Suppressor macrophage (primary cell): ENCODE measurements at places on chromosomes 3 and 15.
A peak's percentile ranks its signal among the peaks of the same experiment; 100 is the strongest.

- DNase-seq: peak; percentile 23
Observed at GRCh38 chr3:183775781-183776180, 49.6 kb downstream of the MAP6D1 start.

DNA sequence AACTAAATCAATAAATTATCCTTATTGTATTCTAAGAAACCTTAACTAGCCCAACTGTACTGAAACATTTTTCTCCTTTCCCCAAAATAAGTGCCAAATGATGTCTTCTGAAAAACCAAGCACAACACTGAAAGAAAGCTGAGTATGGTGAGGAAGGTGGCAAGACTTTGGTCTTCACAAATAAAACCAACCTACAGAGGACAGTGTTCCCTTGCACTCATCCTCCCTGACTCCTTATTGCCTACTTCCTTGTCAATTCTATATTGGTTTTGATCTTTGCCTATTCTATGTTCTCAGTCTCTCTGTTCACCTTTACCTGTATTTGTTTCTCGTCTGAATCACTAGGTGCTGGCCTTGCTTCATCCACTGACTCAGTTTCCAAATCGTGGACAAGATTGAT lies 490.1 kb upstream of the ZNF385D start:
- DNase-seq: no peak

- no peak for DNase-seq
Observed at GRCh38 chr3:128911911-128912310, 32.5 kb downstream of the ACAD9 start.

GRCh38 chr3:128426128-128426921 lies 40.4 kb downstream of the DNAJB8 start:
- peak; percentile 72 for DNase-seq

DNA sequence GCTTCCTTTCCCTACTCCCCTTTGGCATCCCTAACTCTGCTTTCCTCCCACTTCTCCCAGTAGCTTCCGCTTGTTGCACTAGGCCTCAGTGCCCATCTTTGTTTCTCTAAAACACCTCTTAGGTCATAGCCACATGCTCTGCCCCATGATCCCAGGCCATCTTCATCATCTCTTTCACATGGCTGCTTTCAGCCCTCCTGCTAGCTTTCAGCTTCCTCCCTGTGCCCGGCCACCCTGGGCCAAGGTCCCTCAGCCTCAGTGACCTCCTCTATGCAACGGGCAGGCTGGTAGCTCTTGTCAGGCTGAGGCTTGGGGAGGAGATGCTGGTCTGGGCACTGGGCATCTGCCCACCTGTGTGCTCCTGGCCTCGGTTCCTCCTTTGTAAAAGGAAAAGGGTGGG lies 2.3 kb downstream of the PLEKHO2 start:
- DNase-seq: peak; percentile 45

GRCh38 chr15:90306560-90306959 lies 41.1 kb downstream of the NGRN start:
- DNase-seq: peak; percentile 54

GRCh38 chr15:34718681-34719665 lies 35.8 kb downstream of the GJD2 start:
- no peak for DNase-seq

- DNase-seq: peak; percentile 48
Observed at GRCh38 chr3:172709774-172710663, 848 bp downstream of the NCEH1 start.

DNA sequence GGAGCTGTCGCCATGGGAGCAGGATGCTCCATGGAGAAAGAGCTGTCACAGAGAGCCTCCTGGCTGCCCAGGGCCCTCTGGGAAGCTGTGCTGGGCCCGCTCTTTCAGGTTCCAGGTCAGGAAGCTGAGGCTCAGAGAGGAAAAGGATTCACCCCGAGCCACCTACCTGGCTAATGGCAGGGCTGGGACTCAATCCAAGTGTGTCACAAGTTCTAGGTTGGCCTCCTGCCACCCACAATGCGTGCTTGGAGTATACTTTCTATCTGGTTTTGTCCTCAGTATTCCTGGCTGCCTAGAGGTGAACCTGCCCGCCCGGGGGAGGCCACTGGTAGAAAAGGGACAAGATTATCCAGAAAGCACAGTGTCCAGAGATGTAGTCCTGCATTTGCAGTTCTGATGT lies 23.6 kb downstream of the FAH start:
- no peak for DNase-seq

DNA sequence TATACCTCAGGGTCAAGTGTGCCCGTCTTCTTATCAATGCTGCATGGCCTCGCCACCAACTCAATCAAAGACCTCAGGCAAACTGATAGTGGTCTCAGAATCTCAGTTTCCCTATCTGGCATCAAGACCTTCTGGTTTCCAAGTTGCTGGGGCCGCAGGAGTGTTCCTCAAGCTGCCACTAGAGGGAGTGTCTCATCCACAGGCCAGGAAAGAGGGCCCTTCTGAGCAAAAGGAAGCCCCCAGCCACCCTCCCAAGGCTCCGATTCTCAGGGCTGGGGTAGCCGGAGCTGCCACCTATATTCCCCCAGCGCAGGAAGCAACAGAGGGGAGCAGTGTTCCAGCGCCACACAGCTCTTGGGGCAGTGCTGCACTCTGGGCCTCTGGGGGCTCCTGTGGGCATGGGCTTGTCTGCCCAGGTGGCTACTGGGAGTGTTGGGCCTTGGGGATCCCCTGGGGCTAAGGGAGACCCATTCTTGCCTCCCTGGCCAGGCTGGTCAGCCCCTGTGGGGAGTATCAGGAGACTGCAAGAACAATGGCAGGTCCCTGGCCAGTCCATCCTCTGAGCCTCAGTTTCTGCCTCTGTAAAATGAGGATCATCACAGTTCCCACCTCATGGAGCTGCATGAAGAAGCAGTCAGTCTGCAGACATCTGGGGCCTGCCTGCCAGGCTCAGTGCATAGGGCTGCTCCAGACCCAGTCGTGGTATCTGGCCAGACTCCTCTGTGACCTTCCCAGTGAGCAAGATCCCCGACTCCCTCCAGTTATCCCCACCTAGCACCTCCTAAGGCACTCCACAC lies 23.4 kb upstream of the SEC13 start:
- peak; percentile 58 for DNase-seq

DNA sequence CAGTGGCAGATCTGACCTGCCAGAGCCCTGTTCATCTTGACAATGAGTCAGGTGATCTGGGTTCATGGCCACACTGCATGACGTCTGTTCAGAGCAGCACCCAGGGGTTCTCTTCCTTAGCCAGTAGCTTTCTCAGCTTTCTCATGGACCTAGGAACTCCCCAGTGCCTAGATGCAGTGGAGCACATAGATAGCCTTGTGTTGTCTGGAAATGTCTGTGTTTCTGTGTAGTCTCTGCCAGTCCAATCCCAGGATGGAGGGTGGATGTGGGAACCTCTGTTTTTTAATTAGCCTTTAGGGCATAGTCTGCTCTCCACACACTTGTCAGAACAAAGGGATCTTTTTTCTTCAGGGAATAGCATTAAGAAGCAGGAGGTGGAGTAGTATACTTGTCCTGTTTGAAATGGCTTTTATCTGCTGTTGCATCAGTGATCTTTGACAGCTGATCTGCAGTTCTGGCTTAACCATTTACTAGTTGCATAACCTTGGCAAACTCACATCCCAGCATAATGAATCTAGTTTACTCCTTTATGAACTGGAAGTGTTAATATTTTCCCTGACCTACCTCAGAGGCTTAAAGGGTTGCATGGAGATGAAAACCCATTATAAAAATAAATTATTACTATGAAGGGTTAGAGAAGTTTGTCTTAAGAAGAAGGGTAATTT lies 16.1 kb upstream of the CACNA1D start:
- no peak for DNase-seq

DNA sequence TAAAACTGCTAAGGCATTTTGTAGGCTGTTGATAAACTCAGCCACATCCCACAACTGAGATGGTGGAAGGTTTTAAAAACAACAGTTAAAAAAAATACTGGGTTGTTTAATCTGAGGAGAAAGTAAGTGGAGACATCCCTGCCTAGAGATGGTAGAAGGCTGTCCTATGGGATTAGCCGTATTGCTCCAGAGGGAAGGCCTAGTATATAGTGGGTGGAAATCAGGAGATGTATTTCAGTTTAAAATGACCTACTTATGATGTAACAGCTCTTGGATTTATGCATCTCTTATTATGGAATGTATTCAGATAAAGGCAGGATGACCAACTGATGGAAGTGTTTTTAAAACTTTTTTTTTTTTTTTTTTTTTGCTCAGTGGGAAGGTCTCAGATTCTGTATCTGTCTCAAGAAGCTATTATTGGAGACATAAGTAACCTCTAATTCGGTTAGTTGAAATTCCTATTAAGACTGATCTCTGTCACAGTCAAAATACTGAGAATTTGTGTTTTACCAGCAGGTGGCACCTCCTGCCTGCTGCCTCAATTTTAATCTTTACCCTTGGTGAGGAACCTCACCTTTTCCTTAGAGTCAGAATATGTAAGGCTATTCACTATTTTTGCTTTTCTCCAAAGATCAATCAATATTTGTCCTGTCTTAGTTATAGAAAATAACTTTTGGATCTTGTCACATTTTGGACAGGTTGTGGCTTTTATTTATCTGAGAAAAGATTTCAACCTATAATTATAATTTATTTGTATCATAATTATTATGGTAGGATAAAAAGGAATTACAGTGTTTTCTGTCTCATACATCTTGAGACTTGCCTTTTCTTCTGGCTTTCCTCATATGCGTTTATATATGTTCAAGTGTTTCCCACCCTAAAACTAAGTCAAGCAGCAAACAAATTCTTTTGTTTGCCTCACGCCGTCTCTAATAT lies 63.0 kb downstream of the VPS8 start:
- DNase-seq: peak; percentile 2

GRCh38 chr15:72472992-72473610 lies 1.0 kb upstream of the ARIH1 start:
- DNase-seq: peak; percentile 28

DNA sequence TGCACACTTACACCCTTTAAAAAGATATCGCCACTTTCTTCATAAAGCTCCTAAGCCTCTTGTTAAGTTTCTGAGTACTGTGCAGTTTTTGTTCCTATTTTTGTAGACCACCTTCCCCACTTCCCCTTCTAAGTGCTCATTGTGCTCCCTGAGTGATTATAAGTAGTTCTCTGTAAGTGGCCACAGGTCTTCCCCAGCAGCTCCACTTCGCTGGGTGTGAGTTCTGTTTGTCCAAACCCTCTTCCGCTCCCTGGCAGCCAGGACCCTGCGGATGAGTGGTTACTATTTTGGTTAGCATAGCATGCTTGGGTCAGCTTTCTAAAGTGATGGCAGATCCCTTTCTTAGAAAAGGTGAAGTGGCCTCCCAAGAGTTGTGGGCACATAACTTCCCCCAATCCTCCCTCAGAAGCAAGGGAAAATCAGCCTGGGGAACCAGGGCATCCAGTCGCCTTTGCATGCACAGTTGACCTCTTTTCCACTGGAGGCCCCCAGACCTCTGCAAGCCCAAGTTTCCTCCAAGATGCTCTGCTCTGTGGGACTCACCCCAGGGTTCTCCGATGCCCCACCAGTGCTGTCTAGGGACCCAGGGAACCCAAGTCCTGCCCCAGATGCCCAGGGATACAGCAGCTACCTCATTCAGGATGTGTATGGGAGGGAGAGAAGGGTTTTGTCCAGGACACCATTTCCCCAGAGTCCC lies 69.6 kb downstream of the ATP10A start:
- peak; percentile 91 for DNase-seq

GRCh38 chr3:32969656-32970055 lies 18.2 kb downstream of the CCR4 start:
- DNase-seq: no peak

GRCh38 chr15:39180483-39180933 lies 400.4 kb upstream of the THBS1 start:
- DNase-seq: no peak

- no peak for DNase-seq
Observed at GRCh38 chr15:60551781-60552161, 72.8 kb upstream of the ICE2 start.

GRCh38 chr3:5822843-5823242 lies 635.3 kb downstream of the EDEM1 start:
- no peak for DNase-seq

DNA sequence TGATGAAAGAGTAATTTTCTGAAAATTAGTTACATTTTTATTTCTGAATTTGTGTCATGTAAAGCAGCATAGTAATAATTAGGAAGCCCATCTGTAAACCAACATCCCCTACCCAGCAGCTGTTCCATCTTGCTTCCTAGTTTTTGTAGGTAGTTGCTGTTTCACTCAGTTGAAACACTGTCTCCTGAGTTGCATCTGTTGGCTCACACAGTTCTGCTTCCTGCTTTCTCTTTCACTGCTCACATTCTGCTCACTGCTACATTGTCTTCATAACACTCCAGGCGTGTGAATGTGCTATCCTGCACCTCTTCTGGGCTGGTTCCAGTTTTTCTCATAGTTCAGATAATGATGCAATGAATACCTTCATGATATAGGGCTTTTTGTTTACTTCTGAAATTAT lies 123.4 kb downstream of the EPHB1 start:
- DNase-seq: peak; percentile 43

DNA sequence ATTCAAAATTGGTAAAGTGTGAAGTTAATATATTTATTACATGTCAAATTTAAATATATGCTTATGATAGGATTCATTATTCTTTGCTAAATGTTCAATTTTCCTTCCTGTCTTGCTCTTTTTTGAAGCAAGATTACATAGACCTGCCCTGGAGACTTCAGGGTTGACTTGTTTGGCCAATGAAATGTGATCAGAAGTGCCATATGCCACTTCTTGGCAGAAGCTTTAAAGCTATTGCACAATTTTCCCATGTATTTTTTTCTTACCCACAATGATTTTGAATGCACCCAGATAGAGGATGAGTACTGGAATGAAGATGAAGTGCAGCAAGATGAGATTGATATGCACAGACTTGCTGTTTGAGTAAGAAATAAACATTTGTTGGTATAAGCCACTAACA lies 406.3 kb upstream of the BCHE start:
- DNase-seq: no peak

- no peak for DNase-seq
Observed at GRCh38 chr3:128335621-128336296, 130.9 kb downstream of the DNAJB8 start.

DNA sequence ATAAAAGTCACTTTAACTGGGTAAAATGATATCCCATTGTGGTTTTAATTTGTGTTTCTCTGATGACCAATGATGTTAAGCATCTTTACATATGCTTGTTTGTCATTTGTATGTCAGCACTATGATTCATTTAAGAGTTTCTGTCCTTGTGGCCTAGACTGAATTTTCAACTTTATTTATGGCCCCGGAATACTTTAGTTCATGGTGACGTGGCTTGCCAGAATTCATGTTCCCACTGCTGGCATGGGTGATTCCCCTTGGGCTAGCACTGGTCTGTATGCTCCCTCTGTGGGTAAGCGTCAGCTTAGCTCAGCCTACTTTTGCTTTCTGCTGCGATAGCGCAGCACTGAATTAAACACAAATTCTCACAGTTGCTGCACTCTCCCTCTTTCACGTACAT lies 436.3 kb upstream of the SGO1 start:
- no peak for DNase-seq

DNA sequence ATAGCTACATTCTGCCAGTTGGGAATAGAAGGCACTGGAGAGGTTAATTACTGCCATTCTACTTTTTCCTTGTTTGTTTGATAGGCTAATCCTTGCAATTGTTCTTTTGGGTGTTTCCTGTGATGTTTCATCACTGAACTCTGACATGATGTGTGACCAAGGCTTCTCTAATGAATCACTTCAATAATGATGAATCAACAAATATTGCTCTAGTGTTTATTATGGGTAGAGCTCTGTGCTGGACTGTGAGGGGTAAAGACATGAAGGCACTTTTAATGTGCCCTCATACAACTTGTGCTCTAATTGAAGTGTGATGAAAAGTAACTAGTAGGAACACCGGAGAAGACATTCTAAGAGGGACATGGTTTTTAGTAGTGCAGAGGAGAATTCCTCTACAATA lies 233.6 kb downstream of the WDR72 start:
- no peak for DNase-seq
